ENCODE measurements at places on chromosomes 3 and 15. TPM values are rescaled to one million over a fixed set of nuclear protein-coding genes. Genes with fewer than 3 reads are reported as not detected.

TTLL13 gene
- total RNA-seq: 1.8 TPM

ROBO1 gene
- total RNA-seq: 0.36 TPM

CMC1 gene
- 5.0 TPM for total RNA-seq

TMEM45A gene
- 0.08 TPM for total RNA-seq

SH2D7 gene
- not detected for total RNA-seq

SOX14 gene
- total RNA-seq: not detected

LRRIQ4 gene
- not detected for total RNA-seq

LMLN gene
- total RNA-seq: 3.5 TPM

ERC2 gene
- total RNA-seq: not detected

RAB27A gene
- total RNA-seq: 9.0 TPM

ZNF621 gene
- total RNA-seq: 8.6 TPM

SPINK8 gene
- not detected for total RNA-seq

CRYGS gene
- total RNA-seq: 1.9 TPM

ZIC4 gene
- total RNA-seq: not detected

SLC22A13 gene
- 0.19 TPM for total RNA-seq

PIERCE2 gene
- not detected for total RNA-seq

GOLGA6L4 gene
- 3.0 TPM for total RNA-seq

OR5H14 gene
- total RNA-seq: not detected

SLC6A20 gene
- total RNA-seq: not detected

ZPLD1 gene
- total RNA-seq: not detected

PTH1R gene
- total RNA-seq: not detected

RTP4 gene
- 1.1 TPM for total RNA-seq

TRIM42 gene
- not detected for total RNA-seq

All from CD4-positive, alpha-beta T cell (primary cell).